ENCODE measurements at places on chromosomes 4 and X.

GRCh38 chrX:108199691-108200090, 108.1 kb downstream of the ATG4A start:
- peak; percentile 12 for DNase-seq

- DNase-seq = no peak
These were observed at the start of gene ZFX for GRCh38 chrX:24149351-24150050. Gene ZFX, plus strand, starts transcription at chrX:24149729. Its CDS starts 23,014 bp downstream, at chrX:24172743.

DNA sequence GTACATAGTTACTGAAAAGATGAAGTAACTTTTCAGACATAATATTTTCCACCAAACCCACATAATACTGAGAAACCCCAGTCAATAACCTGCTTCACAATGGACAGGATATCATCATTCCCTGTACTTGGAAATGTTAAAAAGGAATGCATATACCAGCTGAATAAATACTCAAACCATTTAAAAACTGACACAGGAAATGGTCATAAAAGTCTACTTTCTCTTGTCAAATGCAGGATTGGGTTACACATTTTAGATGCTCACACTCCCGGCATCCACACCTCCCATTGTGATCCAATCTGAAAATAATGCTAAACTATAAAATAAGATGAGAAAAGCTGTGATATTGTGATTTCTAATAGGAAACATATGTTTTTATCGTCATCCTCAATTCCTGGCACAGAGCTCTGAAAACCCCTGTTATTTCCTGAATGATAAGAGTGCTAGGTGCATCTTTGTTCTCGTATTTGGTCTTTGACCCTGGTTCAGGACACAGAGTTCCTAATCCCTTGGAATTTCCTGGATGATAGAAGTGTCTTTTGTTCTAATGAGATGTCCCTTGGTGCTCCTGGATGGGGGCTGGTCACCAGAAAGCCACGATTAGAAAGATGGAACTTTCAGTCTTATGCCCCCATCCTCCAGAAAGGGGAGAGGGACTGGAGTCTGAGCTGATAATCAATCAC, 821.3 kb downstream of the TRIML1 start:
- no peak for DNase-seq

- no peak for DNase-seq
These were observed 70.0 kb upstream of the FAM241A start for GRCh38 chr4:112075129-112075753.

DNA sequence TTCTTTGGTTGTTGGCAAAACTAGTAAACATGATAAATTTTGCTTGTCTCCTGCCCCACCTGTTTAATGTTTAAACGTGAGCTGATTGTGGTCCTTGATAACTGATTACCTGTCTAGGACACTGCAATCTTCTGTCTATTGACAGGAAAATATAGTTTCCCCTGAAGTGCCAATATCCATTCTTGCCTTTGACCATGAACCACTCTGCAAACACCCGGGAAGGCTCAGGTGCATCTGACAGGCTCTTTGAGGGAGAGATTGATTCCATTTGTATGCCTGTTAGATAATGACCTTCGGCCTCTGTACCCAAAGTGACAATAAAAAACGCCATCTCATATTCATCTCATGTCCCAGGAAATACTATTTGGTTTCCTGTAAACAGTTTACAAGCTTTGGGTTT, 453.0 kb downstream of the CENPC start:
- no peak for DNase-seq

DNA sequence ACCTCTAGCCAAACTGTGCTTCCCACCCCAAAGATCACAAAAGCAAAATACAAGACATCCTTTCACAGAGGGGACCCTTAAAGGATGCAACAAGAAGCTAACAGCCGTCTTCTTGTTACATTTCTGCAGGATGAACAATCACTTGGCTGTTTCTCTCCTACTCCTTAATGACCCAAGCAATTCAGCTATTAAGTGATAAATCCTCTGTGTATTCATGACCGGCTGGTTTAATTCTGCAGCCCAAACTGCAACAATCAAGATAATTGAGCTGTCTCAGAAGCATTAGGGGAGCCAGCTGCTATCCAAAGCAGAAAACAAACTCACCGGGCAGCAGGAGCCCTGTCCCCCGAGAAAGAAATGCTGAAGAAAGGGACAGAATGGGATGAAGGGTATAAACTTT, 85.9 kb upstream of the ACSL4 start:
- no peak for DNase-seq

- no peak for DNase-seq
These were observed 23.6 kb upstream of the CDKL5 start for GRCh38 chrX:18401848-18402213.

- no peak for DNase-seq
These were observed 34.9 kb downstream of the MMRN1 start for GRCh38 chr4:89929425-89930159.

- DNase-seq = no peak
These were observed 51.9 kb downstream of the ATP10D start for GRCh38 chr4:47536966-47537365.

GRCh38 chr4:183659872-183660242, 764 bp downstream of the TRAPPC11 start:
- no peak for DNase-seq

DNA sequence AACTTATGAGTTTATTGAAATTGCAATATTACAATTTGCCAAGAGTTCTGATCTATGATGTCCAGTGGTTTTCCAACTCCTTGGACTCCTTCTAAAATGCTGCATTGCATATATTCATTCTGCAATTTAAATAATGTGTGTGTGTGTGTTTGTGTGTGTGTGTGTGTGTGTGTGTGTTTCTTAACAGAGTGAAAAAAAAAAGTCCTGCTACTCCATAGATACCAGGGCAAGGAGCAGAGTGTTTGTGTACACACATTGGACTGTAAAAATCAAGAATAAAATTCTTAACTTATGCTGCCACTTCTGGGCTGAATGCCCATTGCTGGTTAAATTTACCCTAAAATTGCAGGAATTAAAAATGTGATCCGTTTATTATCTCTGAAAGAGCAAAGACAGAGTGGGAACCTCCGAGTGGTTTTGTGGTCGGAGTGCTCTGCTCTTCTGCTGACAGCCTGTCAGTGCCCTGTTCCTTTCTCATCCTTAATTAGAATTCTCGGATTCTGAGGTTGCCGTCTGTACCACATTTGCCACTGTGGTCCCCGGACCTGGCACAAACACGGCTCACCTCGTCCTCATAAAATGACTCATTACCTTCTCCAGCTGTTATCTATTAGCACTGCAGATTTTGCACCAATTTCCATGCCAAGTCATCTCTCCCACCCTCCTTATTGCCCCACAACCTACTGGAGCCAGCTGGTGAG, 355.5 kb downstream of the KCNIP4 start:
- DNase-seq = no peak

DNA sequence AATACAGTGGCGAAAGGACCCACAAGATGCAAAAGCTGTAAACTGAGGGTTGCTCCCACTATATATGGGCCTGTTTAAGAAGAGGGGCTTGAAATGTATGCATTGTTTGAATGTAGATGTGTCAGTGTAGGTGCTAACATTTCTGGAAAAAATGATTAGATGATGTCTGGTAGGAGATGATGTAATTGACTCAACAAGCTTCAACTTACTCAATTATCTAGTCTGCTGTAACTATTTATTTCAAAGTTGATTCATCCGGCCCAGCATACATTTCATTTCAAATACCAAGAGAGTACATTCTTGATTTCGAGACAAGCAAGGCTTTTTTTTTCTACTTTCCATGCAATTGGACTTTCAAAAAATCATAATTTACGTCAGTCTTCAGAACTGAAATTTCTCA, 9.3 kb upstream of the ENAM start:
- no peak for DNase-seq

DNA sequence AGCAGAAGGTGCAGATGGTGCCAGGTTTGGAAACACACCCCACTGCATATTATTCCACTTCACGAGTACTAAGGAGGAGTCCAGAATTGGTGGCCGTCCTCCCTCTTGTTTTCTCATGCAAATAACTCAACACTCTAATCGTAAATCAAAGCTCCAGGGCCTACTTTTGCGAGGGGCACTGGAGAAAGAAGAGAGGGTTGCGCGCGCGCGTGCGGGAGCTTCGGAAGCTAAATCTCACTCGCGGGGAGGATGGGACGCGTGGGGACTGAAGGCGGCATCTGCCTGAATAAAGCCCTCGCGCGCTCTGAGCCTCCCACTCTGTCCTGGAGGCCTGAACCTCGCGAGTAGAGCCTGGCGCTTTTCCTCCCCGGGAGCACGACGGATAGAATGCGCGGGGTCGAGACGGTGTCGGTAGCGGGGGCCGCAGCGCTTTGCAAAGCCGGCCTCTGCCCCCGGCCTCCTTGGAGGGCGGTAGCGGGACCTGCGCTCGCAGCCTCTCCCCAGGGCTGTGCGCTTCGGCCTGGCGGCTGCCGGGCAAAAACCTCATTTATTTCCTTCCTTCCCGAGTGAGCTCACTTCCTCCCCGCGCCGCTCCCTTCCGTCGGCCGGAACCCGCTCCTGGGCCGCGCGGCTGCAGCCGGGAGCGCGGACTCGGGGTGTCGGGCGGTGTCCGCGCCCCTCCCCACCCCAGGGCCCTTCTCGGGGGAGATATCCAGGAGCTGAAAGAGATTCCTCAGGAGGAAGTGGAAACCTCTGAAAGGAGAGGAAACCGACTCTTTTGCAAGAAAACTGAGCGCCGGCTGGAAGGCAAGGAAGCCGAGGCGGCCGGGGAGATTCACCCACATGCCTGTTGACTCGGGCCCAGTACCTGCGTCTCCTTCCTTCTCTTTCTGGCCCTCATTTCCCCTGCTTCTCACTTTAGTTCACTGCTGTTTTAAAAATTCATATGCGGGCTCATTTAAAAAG, 20.7 kb downstream of the HAND2 start:
- no peak for DNase-seq
